PC-9 (cell line): ENCODE measurements at places on chromosomes 7 and 10.

DNA sequence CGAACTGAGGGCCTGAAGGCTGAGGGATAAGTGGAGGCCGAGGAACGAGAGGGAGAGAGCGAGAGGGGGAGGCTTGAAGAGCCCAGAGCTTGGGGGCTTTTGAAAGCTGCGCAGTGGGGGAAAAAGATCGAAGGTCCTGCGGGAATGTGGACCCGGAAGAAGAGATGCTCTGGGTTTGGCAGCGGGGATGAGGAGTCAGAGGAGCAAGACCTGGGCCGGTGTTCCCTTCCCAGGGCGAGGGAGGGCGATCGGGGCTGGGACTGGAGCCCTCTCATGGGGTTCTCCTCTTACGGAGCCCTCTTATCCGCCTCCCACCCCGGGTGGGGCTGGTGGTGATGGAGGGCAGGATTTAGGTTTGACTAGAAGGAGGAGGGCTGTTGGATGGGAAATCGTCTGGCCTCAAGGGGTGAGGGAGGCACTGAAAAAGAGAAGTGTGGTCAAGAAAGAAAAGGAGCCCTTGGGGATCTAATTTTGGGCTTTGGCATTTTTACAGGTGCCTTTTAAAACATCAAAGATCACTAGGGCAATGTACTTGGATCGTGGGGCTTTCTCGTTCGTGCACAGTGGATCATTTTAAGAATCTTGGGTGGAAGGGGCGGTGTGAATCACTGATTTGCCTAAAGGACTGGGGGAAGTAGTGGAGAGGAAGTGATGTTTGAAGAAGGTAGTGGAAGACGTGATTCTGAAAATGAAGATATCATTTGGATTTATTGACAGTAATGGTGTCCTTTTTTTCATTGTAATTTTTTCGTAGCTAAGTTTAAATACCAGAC is 637 bp downstream of the SAMD8 start:
- peak; percentile 53 for DNase-seq

DNA sequence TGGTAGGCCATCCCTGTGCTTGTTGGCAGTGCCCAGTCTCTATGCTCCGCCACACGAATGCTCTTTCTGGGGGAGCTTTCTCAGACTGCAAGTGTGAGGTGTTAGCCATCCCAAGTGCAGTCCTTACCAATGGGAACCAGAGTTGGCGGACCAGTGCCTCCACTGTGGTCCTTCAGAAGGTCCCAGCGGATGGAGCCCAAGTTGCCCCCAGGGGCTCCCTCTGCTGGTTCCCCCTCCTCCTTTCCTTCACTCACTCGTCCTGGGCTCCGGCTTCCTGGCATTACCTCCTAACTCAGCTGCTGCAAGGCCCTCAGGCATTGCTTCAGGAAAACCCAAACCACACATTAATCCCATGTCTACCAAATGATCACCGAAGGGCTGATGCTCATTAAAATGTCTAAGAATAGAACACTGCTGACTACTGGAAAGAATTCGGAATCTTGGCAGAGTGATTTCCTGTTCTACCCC is 139.8 kb downstream of the CUBN start:
- no peak for DNase-seq

DNA sequence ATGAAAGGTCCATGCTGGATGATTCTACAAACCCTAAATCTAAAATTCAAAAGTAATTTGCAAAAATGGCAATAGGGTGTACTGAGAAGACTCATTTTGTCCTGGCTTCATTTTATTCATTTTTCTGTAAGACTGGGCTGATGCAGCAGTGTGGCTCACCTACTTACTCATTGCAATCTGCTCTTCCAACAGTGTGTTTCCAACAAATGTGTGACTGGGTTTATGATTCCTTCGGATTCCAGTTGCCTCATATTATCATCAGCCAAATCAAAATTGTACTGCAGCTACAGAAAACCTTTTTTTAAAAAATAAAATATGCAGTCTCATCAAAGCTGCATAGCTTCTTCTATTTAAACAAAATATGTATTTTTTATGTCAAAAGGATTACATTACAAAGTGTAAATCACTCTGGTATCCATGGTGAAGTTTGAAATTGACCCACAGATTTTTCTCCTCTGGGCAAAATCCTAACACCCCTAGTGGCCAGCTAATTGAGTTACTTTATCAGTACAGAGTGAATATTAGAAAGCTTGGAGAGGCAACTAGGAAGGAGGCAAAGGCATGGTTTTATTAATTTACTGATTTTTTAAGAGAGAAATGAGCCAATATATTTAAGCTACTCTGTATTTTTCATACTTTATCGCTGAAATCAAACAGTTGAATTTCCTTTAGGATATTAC is 390.3 kb downstream of the MAGI2 start:
- DNase-seq, result no peak

DNA sequence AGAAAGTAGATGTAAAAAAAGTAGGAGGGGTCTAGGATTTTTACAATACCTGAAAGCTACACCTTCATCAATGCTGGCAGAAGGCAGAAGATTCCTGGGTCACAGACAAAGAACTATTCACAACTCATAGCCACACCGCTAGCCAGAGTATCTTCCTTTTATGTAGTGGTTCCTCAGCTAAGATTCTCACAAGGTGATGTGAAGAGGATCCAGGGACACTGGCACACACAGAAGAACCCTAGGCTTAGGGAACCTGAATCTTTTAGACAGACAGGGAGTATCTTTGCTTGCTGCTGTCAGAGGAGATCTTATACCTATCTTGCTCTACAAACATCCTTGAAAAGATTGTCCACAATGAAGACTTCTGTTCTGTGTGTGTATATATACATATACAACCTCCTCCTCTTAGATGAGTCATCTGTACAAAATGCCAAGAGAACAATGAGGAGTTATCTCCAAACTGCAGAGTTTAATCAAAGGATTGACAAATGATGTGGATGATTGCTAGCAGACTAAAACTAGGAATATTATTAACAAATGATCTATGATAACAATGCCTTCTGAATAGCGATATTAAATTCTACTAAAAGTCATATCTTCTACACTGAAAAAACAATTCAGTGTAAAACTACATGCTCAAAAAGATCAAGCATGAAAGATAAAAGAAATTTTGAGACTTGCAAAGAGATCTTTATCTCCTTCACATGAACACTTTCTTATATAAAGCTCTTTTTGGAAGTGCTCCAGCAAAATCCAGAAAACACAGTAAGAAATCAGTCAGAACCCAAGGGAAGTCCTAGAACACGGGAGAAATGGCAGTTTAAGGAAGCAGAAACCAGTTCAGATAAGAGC is 409.3 kb downstream of the PARD3 start:
- peak; percentile 57 for DNase-seq

- no peak for DNase-seq
These were observed at the start of gene EN2 for GRCh38 chr7:155458111-155458877. TSS of gene EN2 (plus strand) at chr7:155458129. CDS start at chr7:155458378, 249 bp downstream.

- DNase-seq, result no peak
These were observed 27.9 kb downstream of the EDRF1 start for GRCh38 chr10:125747417-125747816.

DNA sequence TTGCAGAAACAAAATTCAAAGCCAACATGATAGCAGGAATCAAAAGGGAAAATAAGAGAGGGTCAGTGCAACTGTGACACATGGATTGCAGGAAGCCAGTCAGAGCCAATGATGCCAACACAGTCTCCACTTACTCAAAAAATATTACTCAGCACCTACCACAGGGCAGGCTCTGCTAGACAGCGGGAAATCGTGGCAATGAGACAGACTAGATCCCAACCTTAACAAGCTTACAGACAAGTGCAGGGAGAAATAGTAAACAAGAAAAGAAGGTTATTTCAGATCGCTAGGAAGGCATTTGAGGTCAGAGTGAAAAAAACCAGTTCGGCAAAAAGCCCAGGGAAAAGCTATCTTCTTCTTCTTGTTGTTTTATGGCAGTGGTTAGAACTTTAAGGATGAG is 45.2 kb upstream of the NPFFR1 start:
- no peak for DNase-seq

GRCh38 chr10:408236-408635 is 273.0 kb downstream of the ZMYND11 start:
- no peak for DNase-seq

- no peak for DNase-seq
These were observed 10.9 kb downstream of the GPR141 start for GRCh38 chr7:37694208-37695094.

GRCh38 chr7:152103066-152103465 is 77.6 kb downstream of the GALNT11 start:
- no peak for DNase-seq

DNA sequence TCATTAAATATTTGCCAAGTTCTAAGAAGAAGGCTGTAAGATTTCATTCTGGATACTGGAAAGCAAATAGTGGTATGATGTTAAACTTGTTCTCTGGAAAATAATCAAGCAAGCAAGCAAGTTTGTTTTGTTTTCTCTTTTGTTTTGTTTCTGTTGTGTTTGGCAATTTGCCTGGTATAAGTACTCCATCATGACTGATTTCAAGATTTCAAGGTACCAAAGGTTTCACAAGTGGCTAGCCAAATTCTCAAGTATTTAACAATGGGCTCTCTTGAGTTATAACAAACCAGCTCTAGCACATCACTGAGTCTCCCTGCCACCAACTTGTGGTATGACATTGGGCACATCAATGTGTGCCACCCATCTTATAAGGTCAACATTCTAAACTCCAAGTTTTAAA is 151.7 kb upstream of the IGFBP3 start:
- peak; percentile 84 for DNase-seq

DNA sequence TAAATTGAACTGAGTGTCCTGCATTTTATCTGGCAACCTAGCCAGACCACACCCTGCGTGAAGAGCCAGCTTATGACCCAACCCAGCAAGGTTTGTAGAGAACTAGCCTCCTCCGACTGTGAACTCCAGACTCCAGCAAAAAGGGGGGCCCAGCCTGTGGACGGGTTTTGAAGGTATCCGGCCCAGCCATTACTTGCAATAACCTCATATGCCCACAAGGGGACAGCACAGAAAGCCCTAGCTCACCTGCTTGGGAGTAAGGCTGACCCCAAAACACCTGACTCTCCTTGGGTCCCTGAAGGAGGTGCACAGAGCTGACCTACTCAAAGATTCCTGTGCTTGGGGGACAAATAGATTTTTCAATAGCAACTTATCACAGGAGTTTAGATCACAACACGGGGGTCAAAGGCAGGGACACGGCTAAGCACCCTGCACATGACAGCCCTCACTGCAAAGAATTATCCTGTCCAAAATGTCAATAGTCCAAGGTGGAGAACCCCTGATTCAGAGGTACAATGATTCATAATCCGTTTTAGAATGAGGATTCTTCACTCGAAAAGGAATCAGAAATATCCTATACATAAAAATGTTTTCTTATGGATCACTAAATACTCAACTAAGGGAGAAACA is 4.6 kb downstream of the TRPV6 start:
- no peak for DNase-seq

GRCh38 chr7:102431617-102432298 is 1.6 kb upstream of the ORAI2 start:
- DNase-seq, result no peak

GRCh38 chr7:86926732-86927131 is 132.7 kb downstream of the ELAPOR2 start:
- no peak for DNase-seq

GRCh38 chr10:581776-582330 is 107.6 kb downstream of the DIP2C start:
- no peak for DNase-seq

GRCh38 chr10:125633517-125633999 is 49.4 kb downstream of the TEX36 start:
- DNase-seq, result peak; percentile 11

GRCh38 chr7:114048386-114049235 is 129.8 kb upstream of the PPP1R3A start:
- no peak for DNase-seq

- no peak for DNase-seq
These were observed 4.0 kb upstream of the CREB5 start for GRCh38 chr7:28408105-28408959.

GRCh38 chr10:132606031-132606491 is 68.5 kb downstream of the INPP5A start:
- DNase-seq, result no peak

- no peak for DNase-seq
These were observed 133.9 kb downstream of the MTPAP start for GRCh38 chr10:30215141-30215540.

GRCh38 chr7:32865448-32866030 is 26.0 kb downstream of the KBTBD2 start:
- DNase-seq, result no peak

DNA sequence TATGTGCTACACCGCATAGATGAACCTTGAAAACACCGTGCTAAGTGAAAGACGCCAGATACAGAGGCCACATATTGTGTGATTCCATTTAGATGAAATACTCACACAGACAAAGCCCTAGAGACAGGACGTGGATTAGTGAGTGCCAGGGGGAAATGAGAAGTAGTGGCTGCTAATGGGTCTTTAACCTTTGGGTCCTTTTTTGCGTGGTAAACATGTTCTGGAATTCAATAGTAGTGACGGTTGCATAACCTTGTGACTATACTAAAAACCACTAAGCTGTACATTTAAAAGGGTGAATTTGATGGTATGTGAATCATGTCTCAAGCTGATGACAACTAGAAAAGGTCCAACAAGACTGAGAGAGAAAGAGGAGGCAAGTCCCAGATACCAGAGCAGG is 15.6 kb downstream of the SMKR1 start:
- no peak for DNase-seq

- no peak for DNase-seq
These were observed 906.9 kb downstream of the CCSER2 start for GRCh38 chr10:85235258-85235657.

DNA sequence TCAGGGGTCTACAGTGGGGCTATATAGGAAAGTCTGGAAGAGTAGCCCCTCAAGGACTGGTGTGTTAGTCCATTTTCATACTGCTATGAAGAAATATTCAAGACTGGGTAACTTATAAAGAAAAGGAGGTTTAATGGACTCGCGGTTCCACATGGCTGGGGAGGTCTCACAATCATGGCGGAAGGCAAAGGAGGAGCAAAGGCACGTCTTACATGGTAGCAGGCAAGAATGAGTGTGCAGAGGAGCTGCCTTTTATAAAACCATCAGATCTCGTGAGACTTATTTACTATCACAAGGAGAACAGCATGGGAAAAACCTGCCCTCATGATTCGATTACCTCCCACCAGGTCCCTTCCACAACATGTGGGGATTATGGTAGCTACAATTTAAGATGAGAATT is 3.0 kb downstream of the FKBP14 start:
- DNase-seq, result no peak

GRCh38 chr10:119616882-119617570 is 20.3 kb upstream of the TIAL1 start:
- DNase-seq, result no peak

DNA sequence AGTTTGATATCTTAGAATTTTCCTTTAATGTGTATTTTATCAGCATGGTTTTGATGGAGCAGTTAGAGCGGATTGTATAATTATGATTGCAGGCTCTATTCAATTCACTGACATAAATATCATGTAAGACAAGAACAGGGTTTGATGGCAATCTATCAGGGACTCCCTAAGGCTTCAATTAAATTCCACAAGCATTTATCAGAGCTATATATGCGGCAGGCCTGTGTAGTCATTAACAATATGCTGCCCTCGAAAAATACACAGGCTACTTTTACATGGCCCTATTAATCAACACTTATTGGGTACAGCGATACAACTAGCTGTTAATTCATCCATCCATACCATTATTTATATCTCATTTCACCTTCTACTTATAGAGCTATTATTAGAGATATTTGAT is 358.1 kb upstream of the TPK1 start:
- no peak for DNase-seq

GRCh38 chr7:41316410-41316809 is 386.5 kb downstream of the INHBA start:
- DNase-seq, result no peak
